ENCODE measurements at places on chromosomes 7 and 10.

DNA sequence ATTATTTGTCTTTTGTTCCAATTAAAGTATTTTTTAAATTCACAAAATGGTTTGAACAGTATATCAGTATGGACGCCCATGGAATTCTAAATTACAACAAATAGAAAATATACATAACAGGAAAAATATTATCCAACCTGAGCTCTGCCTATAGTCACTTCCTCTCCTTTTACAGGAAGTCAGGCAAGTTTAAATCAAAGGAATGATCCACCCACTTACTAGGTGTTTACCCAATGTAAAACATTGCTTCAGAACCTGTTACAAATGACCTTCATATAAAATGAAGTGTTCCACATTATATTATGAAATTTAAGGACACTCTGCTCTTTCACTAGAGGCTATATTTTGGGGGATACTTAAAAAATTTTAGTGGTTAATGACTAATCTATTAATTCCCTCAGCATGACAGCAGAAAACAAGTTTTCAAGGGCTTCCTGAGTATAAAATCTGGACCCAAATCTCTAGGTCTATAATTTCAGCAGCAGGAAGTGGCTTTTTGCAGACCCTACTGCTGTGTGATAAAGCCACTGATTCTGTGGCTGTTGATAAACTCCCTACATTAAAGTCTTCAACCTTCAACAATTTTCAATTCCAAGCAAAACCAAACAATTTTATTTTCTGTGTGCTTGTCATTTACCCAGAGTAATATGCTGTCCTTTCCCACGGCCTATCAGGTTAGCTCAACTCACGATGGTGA lies 722.6 kb downstream of the GATA3 start:
- DNase-seq = no peak

DNA sequence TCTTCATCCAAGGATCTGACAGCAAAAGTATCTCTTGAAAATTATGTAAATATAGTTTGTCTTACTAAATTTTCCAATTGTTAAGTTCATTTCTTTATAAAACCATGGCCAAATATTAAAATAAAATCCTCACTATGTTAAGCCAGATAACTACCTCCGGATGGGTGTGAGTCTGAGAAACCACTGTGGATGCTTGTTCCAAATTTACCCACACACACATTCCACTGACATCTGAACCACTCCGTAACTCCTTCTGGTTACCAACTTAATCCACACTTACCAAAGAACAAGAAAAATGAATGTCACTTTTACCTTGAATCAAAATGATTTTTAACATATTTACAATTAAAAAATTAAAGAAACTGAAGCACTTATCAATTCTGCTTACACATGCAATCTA lies 19.7 kb downstream of the CYTH3 start:
- no peak for DNase-seq

DNA sequence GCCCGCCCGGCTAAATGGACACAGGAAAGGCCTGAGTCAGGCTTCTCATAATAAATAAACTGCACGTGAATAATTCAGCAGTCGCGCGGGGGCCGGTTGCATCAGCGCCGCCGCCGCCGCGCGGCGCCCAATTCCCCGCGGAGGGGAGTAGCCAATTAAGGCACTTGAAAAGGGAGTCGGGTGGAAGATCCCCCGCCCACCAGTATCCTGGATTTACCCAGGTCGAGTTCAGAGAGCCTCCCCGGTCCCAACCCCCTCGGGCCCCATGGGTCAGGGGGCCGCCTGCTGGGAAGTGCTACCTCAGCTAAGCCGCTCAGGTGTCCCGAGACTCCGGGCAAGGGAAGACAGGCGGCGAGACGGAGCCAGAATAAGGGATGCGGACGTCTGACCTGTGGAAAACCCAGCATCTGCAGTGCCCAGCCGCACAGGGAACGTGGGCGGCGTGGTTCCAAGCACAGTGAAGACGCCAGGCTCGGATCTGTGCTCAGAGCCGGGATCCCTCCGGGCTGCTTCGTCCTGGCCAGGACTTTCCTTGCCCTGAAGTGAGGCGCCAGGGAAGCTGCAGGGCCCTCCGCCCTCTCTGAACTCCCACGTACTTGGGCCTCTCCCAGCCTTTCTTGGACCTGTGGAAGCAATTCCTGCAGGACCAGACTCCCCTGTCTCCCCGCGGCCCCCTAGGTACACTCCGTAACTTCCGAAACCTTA lies 7.3 kb upstream of the LBX1 start:
- DNase-seq = no peak

DNA sequence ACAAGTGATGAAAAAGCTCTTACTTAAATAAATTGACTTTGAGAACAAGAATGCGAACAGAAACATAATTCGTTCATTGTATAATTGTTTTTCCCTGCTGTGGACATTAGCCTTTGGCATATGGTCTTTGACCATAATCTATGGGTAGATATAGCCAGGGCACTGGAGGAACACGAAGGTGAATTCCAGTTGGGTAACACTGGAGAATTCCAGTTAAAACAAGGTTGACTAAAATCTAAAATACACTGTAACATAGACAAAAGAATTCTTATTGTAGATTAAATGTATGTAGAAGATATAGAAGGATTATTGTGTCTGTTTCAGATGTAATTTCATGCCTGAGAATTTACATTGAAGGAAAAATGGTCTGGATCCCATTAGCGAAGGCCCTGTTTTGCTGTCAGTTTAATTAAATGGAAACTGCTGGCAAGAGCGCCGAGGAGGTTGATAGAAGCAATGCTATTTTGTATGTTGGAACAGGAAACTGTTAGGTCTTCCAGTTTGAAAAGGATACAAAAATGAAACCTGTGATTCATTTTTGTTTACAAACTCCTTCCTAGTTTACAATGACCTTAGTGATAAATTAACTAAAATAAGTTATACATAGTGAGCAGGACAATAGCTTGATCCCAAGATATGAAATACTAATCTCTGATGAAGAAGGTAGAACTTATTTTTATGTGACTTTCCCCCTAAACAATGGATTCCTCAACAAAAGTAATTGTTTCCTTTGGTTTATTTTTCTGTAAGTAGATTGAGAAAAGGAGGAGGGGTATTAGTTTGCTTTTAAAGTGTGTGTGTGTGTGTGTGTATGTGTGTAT lies 68.9 kb downstream of the ARID5B start:
- no peak for DNase-seq

- DNase-seq = no peak
Measured at GRCh38 chr7:40873248-40873647, 738.4 kb downstream of the SUGCT start.

DNA sequence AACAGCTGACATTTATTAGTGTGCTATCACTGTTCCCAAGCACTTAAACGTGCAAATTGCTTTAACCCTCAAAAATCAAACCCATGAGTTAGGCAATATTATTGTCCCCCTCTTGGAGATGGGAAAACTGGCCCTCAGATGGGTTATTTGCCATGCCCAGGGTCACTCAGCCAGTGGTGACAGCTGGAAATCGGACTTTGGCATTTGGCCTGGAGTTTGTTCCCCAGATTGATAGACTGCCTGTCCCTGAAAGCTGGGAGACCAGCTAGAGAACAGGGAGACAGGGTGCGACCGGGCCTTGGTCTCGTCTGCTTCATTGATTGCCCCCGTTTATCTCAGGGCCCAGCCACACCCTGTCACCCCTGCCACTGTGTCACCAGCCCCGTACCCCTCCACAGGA lies 366.3 kb upstream of the GALNT17 start:
- no peak for DNase-seq

GRCh38 chr7:19972876-19973275 lies 199.5 kb upstream of the TMEM196 start:
- no peak for DNase-seq
